ENCODE measurements at places on chromosomes 1 and 21.

DNA sequence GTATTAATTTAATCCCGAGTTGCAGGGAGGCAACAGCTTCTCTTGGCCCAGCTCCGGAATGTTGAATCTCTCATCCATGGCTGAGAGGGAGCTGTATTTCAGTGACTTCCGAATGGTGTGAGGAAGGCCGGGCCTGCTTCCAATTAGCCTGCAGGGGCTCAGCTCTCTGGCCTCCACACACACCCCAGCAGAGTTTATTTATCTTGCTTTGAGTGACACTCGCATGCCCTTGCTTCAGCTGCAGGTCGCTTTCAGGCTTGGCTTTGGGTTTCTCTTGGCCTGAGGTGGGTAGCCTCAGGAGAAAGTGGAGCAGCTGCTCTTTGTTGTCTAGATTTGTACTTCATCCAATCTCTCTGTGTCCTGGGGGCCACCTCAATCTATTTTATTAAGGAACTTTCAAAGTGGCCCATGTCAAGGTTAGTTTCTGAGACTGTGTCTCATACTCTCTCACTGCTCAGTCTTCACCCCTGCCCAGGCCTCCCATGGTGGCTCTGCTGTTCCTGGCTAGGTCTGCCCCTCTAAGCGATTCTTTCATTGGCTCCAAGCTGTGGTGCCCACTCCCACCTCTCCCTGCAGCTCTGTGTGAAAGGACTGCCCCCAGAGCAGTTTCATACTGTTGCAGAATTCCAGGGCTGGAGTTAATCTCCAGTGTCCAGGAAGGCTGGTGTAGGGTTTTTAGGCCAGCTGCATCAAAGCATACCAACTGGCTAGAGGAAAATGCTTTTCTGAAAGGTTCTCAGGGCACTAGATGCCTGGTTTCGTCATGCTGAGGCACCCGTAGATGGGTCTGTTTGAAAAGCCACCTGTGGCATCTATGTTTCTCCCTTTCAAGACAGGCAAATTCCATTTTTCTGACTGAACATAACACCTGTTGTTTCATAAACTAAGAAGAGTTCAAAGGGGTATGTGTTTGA is 153.5 kb downstream of the PLXNA2 start:
- DNase-seq: no peak

DNA sequence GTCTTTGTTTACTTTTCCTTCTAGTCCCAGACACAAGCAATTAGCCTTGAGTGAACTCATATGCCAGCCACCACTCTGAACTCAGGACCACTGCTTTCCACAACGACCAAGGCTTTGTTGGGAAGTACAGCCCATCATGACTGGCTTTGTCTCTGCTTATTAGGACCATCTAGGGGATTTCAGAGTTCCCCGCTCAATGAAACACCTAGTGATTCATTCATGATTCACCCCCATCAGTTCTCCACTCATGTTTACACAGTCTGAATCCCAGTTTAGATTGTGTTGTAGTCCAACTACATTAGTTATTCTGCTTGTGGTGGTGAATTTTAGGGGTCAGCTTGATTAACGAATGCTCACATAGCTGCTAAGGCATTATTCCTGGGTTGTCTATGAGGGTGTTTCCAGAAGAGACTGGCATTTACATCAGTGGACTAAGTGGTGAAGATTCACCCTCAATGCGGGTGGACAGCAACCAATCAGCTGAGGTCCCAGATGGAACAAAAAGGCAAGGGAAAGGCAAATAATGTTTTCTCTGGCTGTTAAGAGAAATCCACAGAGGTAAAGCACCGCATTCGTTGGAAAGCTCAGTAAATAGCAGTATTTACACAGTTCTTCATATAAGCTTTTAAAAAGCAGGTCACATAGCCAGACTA is 122.7 kb downstream of the RGS21 start:
- no peak for DNase-seq

DNA sequence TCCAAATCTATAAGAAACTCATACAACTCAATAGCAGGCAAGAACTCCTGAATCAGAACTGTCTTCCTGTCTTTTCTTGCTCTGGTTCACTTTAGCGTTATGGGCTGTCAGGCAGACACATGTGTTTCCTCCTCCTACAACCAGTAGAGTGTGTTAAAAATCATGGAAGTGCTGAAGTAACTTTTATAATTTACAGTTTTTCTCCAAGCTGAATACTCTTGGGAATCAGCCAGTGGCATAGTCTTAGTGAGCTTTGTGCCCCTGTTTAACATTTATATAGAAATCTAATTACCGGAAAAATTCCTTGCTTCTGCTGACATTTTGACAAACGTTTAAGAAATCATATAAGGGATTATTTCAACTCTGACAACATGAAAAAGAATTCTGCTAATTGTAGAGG is 113.1 kb upstream of the RGS18 start:
- DNase-seq: peak; percentile 43

DNA sequence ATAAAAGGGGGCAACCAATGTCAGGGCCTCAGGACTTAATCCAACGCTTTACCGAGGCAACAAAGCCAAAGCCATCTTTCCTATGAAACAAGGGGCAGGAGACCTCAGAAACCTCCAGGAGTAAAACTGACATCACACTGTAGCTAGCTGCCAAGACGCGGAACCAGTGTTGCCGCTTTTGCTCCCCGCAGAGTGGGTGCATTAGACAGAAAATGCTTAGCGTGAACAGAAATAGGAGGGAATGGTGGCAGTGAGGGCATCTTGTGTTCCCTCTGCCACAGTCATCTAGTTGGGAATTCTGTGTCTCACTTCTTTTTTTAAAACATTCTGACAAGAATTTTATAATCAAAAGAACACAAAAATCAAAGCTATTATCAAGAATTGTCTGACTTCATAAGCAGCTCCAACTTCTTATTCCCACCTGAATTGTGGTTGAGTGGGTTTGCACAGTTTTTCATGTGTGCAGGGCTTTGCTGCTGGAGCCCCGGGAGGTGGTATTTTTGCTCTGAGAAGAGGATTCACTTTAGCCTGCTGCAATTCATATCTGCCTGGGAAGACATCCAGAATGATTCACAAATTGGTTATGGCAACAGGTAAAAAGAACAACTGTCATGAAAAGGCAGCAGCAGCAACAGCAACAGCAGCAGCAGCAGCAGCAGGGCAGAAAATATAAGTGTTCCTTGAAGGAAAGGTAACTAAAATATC is 82.2 kb upstream of the DIRAS3 start:
- no peak for DNase-seq

- no peak for DNase-seq
Observed at GRCh38 chr1:17110555-17110926, 8.7 kb downstream of the PADI2 start.

Data from Kasumi-1 (cell line).